ENCODE measurements at places on chromosomes 3 and 15.

- peak; percentile 15 for DNase-seq
Observed at GRCh38 chr3:104102386-104102785, 1264.3 kb upstream of the ALCAM start.

DNA sequence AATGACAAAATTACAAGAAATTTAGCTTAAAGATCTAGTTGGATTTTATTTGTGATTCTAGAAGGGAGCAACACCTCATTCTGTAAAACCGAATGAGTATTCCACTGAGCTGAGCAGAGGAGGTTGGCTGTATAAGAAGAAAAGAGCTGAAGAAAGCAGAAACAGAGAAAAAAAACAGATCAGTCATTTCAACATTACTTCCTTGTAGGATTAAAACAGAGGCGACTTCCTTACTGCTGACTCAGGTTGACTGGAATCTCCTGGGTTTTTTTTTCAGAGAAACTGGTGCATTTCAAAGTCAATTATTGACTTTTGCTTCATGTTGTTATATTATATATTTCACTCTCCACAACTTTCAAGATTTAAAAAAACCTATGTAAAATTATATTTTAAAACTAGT, 368.1 kb upstream of the UBE2E2 start:
- DNase-seq: no peak

GRCh38 chr3:177831361-177831760, 634.1 kb upstream of the TBL1XR1 start:
- DNase-seq: no peak

GRCh38 chr3:146156095-146156494, 4.9 kb downstream of the PLOD2 start:
- no peak for DNase-seq

DNA sequence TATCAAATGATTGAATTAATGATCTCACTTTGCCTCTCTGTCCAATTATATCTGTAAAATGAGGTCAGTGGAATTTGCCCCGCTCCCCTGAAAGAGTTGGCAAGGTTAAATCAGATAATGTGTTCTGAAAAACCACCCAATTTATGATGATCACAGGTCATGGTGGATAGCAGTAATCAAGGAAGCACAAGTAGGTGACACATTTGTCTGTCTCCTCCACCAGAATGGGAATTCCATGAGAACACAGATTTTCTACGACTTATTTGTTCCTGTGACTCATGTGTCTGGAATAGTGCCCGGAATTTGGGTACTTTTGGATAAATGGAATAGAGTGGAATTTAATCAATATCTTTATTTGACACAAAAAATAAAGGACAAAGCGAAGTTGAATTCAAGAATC, 220.9 kb upstream of the SUCLG2 start:
- no peak for DNase-seq

DNA sequence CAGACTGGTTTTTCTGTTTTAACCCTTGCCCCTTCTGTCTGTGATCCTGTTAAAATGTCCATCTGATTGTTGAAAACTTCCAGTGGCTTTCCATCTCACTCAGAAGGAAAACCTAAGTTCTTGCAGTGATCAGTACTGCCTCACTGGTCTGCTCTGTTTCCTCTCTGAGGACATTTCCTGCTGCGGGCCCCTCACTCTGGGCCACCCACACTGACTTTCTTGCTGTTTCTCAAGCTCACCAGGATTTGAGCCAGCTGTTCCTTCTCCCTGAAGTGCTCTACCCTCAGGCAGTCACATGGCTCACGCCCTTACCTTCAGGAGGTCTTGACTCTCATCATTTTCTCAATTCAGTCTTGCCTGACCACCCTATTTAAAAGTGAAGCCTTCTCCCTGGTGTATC, 1.8 kb downstream of the GRK7 start:
- no peak for DNase-seq

DNA sequence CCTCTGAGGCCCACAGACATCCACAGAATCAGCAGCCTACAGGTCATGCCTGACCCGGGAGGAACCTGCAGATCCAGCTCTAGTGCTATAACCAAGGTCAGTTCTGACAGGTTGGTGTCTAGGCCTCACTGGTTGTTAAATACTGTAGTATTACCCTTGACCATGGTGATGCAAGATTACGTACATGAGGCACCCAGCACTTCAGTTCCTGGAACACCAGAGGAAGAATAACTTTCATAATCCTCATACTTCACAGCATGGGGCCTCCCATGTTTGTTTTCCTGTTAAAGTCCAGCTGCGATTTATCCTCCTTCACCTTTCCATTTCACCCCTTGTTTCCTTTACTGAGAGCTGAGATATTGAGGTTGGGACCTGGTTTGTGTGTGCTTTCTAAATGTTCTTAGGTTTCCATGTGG, 34.4 kb upstream of the GLCE start:
- no peak for DNase-seq

GRCh38 chr15:82643992-82644391, 3.2 kb downstream of the CPEB1 start:
- no peak for DNase-seq

DNA sequence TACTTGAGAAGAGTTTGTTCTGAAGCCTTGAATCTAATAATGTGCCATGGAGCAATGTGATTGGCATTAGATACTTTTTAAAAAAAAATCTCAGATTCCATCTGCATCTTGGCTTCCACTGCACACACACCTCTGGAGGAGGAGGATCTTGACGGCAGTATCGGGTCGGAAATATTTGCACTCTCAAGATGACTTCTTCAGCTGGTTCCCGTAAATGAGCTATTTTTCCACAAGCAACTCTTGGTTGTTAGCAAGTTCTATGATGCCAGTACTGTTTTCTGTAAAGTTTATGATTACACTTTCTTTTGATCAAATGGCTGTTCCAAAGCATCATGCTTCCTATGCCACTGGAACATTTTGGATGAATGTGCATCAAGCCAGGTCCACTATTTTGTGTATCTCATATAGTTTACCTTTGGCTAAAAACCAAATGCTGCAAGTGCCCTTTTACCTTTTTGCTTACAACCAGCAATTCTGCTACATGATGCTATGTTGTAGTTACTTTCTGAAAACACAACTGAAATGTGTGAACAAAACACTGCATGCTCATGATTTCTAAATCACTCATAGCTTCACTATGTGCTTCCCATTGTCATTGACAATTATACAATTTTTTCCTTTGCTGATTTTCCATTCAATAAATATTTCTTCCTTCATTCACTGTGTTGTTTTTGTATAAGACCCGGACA, 43.8 kb downstream of the CCR3 start:
- DNase-seq: no peak

- no peak for DNase-seq
Observed at GRCh38 chr15:72585476-72586058, 68.9 kb upstream of the GOLGA6B start.

- DNase-seq: no peak
Observed at GRCh38 chr3:33860373-33861050, 62.1 kb downstream of the PDCD6IP start.

- DNase-seq: no peak
Observed at GRCh38 chr15:42819786-42820185, 82.9 kb upstream of the CDAN1 start.

DNA sequence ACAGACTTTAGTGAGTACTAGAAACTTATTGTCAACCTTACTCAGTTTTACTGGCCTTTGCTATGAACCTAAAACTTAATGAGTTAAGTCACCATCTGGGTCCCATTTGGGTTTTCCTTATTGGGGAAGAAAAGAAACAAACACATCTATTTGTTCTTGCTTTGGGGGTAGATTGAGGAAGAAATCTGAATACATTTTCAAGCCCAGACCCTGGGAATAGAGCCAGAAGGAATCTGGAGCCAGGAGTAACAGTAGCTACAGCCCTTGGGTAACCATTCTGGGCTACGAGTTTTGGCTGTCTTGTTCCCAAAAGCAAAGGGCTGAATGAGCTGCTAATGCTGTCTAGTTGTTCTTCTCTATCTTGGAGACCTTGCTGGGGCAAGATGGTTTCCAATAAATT, 16.5 kb downstream of the SLC12A1 start:
- DNase-seq: no peak

- DNase-seq: no peak
Observed at GRCh38 chr15:69161878-69162213, 1.4 kb downstream of the GLCE start.

DNA sequence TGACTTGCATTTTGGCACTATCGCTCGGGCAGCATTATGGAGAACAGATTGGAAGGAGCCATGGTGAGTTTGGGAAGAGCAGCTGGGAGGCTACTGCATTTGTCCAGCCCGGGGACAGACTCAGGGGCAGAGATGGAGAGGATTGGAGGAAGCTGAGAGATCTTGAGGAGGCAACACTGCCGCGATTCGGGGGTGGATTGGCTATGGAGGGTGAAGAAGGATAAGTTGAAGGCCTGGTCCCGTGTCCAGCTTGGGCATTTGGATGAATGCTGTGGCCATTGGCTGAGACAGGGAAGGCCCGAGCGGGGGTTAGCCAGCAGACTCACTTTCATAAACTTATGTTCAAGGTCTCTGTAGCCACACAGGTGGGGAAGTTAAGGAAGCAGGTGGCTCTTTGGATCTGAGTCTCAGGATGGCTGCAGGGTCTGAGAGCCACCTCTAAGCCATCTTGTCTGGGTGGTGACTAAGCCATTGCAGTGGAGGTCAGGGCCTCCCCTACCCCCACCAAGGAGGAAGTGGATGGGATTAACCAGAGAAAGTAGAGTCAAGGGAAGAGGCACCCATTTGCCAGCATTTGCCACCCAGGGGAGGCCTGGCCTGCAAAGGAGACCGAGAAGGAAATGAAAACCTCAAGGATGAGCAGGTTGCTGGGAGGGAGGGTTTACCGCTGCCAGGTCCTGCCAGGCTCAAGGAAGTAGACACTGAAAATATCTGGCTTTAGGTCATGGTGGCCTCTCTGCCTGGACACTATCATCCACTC, 144.0 kb upstream of the TLE3 start:
- DNase-seq: no peak

GRCh38 chr3:43951813-43952212, 261.1 kb downstream of the ABHD5 start:
- DNase-seq: no peak

DNA sequence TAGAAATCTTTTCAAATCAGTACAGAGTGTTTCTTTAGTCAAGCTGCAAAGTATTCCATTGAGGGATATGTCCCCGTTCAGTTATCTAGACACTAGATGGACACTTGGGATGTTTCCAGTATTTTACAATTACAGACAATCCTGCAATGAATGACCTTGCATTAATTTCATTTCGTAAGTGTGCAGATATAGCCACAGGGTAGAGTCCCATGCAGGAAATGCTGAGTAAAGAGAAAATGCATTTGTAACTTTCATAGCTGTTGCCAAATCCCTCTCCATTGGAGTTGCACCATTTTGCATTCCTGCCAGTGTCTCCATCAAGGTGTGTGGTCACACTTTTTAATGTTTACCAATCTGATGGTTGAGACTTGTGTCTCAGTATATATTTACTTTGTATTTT, 92.5 kb downstream of the LIPC start:
- no peak for DNase-seq

GRCh38 chr15:91268510-91268909, 168.5 kb downstream of the SV2B start:
- DNase-seq: no peak

DNA sequence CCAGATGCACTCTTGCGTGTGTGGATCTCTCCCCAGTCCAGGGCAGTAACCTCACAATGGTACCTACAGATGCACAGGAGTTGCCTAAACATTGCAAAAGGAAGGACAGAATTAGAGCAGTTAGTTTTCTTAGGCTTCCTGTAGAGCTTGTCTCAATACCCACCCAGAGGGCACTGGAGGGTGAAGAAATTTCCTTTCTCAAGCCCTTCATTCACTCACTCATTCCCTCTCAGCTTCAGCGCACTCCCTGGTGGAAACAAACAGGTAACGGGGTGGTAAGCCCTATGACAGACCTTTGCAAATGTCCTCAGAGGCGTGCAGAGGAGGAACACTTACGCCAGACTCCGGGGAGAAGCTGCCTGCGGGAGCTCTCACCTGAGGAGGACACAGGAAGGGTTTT, 267.4 kb upstream of the HES1 start:
- DNase-seq: no peak

GRCh38 chr3:52052831-52053306, 3.5 kb downstream of the DUSP7 start:
- no peak for DNase-seq

- no peak for DNase-seq
Observed at GRCh38 chr3:130465521-130465920, 51.5 kb upstream of the COL6A6 start.

DNA sequence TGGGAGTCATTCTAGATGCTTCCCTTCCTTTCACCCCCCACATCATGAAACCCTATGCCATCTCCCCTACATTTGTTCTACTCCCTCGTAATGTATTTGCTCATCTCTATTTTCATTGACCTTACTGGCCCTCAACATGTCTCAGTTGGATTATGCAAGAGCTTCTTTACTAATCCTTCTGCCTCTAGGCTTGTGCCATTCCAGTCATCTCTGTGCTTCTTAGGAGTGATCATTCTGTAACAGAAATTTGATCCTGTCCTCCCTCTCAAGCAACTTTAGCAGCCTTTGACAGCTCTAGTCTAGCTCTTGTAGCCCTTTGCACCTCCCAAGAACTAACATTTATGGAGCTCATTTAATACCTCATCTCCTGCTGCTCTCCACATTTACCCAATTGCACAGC, 64.7 kb downstream of the ISL2 start:
- DNase-seq: no peak

DNA sequence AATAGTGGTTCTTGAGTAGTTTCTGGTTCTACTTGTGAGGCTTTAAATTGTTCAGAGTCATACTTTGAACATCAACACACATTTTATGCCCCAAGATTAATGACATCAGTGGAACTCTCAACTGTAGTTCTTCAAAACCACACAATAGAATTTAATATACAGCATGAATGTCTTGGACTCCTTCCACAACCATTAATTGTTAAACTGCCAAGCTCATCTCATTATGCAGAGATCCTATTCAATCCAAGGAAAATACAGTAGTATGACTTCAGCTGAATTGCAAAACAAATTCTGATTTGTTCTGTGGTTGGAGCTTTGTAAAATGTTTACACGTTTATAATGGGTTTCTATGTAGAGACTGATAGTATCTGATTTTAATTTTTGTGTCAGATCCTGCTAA, 199.2 kb upstream of the SLC2A2 start:
- DNase-seq: no peak

GRCh38 chr15:90934256-90934948, 683 bp upstream of the UNC45A start:
- DNase-seq: peak; percentile 78

GRCh38 chr15:69782139-69782658, 315.5 kb downstream of the TLE3 start:
- DNase-seq: no peak

DNA sequence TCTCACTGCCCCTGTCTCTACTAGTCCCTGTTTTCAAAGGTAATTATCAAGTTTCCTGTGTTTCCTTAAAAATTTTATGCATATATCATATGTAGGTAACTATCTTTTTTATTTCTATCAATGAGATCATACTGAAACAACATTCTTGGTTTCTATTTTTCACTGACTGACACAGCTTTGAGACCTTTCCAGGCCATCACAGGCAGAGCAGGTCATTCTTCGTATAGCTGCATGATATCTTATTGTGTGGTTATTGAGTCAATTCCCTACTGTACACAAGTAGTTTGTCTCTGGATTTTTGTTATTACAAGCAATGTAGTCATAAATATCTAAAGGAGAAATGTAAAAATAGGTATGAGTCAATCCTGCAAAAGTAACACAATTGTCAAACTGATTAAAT, 169.6 kb downstream of the CFAP20DC start:
- no peak for DNase-seq

GRCh38 chr15:39869254-39869653, 50.8 kb downstream of the GPR176 start:
- DNase-seq: no peak

GRCh38 chr15:85414037-85414436, 33.6 kb downstream of the AKAP13 start:
- DNase-seq: no peak

GRCh38 chr3:46844881-46845312, 18.3 kb downstream of the MYL3 start:
- DNase-seq: no peak
